Foreskin fibroblast (primary cell): ENCODE measurements at places on chromosomes 4 and X.
A peak's percentile ranks its signal among the peaks of the same experiment; 100 is the strongest.

DNA sequence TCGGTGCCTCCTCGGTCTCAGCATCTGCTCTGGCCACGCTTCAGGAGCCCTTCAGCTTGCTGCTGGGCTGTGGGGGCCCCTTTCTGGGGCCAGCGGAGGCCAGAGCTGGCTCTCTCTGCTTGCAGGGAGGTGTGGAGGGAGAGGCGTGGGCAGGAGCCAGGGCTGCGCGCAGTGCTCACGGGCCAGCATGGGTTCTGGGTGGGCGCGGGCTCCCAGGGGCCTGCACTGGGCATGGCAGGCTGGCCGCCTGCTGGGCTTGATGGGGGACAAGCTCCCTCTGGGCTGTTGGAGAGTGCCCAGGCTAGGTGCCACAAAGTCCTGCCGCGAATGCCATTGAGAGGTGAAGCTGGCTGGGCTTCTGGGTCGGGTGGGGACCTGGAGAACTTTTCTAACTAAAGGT lies 57.3 kb upstream of the AGA start:
- no peak for DNase-seq

DNA sequence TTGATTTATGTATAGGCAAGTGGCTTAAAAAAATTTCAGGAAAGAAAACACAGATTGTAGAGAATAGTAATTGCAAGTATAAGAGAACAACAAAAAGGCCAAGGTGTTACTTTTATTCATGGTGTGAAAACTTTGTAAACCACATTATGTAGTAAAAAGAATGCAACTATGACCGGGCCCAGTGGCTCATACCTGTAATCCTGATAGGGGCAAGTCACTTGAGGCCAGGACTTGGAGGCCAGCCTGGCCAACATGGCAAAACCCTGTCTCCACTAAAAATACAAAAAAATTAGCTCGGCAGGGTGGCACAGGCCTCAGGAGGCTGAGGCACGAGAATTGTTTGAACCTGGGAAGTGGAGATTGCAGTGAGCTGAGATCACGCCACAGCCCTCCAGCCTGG lies 131.7 kb downstream of the DCK start:
- DNase-seq, result no peak

DNA sequence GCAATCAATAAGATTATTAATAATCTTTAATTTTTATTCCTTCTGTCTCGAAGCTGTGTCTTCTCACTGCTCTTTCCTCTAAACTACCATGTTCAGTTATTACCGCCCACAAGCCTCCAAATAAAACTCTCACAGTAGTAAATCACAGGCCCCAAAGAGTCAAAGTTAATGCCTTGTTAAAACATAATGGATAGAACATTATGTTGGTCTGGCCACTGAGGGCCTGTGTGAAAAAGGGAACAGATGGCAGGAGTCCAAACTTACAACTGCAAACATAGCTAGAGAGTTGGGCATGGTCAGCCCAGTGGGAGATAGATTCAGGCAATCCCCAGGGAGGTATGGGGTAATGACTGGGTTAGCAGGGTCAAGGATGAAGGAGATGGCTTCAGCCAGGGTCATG lies 84.6 kb upstream of the TNIP3 start:
- no peak for DNase-seq

DNA sequence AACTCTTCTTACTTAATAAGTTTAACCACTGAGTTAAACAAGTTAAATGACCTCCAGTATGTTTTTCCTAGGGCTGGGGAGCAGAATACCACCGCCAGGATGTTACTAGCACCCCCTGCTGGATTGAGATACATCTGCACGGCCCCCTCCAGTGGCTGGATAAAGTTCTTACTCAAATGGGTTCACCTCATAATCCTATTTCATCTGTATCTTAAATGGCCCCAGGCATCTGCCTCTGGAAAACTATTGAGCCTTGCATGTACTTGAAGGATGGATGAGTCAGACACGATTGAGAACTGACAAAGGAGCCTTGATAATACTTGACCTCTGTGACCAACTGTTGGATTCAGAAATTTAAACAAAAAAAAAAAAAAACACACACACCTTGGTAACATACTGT lies 61.5 kb upstream of the MMAA start:
- DNase-seq, result peak; percentile 83

DNA sequence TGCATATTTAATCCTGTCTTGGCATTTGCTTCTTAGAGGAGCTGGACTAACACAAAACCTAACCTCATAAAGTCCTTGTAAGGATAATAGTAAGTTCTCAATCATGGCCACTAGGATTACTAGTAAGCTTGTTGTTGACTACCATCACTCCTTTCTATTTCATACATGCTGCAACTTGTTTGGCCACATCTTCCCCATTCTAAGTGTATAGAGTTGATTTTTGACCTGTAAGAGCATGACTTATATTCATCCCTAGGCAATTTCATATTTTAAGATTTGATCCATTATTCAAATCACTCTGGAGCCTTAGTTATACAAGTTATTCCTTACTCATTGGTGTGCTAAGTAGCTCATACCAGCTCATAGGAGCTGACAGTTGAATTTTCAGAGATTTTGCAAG lies 109.4 kb downstream of the EFHC2 start:
- DNase-seq, result no peak

DNA sequence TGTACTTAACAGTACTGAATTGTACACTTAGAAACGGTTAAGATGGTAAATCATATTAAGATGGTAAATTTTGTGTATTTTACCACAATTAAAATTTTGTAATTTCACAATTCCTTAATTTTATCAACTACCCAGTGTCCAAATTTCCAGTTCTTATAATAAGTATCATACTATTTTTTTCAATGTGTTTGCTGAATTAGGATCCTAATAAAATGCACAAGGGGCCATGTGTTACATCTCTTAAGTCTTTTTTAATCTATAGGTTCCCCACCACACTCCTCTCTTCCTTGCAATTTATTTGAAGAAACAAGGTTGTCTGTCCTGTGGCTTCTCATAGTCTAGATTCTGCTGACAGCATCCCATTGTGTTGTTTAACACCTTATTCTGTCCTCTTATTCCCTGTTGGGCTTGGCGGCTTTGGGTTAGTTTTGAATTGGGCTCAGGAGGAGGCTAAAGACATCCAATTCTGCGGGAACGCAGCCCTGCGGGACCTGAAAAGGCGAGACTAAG lies 533 bp upstream of the SYAP1 start:
- no peak for DNase-seq

- no peak for DNase-seq
These were observed 32.5 kb downstream of the FTHL17 start for GRCh38 chrX:31039327-31039711.

DNA sequence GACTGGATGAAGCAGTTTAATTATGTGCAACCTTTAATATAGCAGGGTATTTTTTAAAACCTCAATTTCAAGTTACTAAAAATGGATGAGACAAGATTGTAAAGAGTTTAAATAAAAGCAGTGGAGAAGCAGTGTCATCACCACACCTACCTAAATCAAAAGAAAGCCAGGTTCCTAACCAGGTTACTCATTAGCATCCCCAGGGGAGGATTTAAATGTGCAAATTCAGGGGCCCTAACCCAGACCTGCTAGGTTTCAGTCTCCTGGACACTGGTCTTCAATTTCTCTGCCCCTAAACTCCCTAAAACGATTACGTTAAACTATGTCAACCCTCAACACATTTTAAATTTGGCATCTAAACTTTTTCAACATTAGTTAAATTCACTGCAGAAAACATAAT lies 116.9 kb upstream of the KLF3 start:
- DNase-seq, result no peak

DNA sequence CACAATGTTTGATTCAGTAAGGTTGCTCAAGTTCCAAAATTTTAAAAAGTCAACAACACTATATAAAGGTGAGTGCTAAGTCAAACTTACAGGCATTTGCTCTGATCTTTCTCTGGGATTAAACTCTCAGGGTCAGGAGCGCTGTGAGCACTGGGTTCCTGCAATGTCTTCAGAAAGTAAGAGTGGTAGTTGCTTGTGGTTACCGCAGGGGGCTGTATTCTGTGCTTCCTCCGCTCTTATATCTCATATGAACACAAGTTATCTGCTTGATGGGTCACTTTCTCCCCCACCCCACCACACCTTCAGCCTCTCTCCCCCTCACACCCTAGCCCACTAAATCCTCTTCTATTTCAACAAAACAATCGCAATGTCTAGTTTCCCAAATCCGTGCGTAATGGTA lies 116.4 kb upstream of the IGSF1 start:
- DNase-seq, result no peak

- no peak for DNase-seq
These were observed 41.8 kb downstream of the BRCC3 start for GRCh38 chrX:155113097-155113496.

GRCh38 chr4:25950461-25951389 lies 36.7 kb downstream of the SMIM20 start:
- DNase-seq, result no peak

GRCh38 chr4:70057651-70058050 lies 7.4 kb downstream of the HTN1 start:
- DNase-seq, result no peak

- DNase-seq, result no peak
These were observed 20.8 kb downstream of the ENPP6 start for GRCh38 chr4:184196730-184197385.

- no peak for DNase-seq
These were observed 107.6 kb upstream of the FAM9C start for GRCh38 chrX:13151828-13152517.

DNA sequence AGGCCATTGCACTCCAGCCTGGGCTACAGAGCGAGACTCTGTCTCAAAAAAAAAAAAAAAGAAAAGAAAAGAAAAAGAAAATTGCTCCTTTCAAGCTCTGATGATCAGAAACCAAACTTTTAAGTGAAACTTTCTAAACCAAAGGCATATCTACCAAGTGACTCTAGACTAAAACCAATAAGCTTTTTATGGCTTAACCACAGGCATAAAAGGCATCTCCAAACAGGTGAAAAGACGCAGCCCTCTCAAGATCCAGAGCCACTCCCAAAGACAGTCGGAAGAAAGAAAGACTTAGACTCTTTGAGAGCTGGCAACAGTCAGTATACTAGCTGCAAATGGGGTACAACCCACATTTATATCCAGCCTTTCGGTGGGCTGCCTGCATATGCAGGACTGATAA lies 117.1 kb upstream of the AP1S2 start:
- no peak for DNase-seq
